ENCODE measurements at places on chromosomes 2 and 18.
A peak's percentile ranks its signal among the peaks of the same experiment; 100 is the strongest.

DNA sequence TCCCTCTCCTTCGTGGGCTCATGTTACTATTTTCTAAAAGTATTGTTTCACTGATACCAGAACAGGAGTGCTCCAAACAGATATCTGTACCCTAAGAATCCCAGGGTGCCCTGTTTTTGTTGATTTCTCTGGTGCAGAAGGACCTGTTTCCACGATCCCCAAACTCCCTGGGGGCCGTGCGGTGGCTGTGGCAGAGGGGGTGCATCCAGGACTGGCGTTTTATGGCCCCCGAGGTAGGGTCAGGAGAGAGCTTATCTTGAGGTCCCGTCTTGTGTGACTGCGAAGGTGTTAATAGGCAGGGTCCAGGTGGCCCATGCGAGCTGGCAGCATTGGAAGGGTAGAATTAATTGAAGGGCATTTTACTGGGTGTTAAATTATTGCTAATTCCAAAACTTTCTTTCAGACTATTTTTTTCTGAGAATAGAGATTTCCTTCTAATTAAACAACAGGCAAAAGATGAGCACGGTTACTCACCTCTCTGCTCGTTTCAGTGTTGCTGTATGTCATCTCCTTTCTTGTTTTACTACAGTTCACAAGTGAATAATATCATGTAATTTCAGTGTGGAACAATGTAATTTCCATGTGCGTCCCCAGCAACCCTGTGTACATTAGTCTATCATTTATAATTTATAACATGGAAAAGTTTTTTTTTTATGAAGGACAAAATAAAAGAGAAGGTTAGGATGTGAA is 8.2 kb downstream of the TWIST2 start:
- DNase-seq = no peak

GRCh38 chr18:35186291-35187034 is 54.4 kb upstream of the ZNF397 start:
- no peak for DNase-seq

GRCh38 chr2:4340536-4340935 is 637.2 kb downstream of the DCDC2C start:
- DNase-seq = no peak

- no peak for DNase-seq
Measured at GRCh38 chr18:25146512-25146910, 205.5 kb downstream of the ZNF521 start.

- no peak for DNase-seq
Measured at GRCh38 chr2:23460228-23460627, 75.2 kb downstream of the KLHL29 start.

DNA sequence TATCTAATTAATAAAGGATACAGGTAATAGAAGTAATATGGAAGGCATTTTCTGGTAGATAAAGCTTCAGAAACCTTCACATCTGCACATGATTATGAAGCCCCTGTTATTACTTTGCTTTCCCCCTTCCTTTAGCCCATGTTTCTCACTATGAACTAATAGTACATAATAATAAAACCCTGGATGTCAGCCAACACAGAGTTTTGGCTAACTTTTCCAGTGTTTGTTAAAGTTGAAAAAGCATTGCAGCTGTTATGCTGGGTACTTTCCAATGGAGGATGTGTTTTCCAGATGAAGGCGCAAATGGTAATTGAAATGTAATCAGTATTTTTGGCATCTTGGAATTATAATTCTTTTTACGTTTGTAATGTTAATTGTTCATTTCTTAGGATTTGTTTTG is 43.5 kb downstream of the SPTBN1 start:
- no peak for DNase-seq

DNA sequence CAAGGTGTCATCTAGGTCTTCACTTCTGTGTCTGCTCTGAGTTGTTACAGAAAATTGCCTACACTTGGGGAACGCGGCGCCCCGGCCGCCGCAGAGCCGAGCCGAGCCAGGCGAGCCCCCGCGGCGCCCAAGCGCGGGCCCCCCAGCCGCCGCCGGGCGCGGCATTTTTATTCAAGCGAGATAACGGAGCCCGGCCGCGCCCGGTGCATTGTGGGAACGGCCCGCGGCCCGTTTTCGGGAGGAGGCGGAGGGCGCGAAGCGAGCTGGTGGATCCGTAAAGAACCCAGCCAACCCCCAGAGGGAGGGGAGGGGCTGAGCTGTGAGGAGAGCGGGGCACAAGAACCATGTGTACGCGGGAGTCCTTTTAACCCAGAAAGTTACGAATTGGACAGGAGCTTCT is 191.8 kb downstream of the FTCDNL1 start:
- DNase-seq = no peak

GRCh38 chr2:154961676-154962075 is 263.2 kb downstream of the KCNJ3 start:
- no peak for DNase-seq

GRCh38 chr2:85953476-85953875 is 64.7 kb upstream of the ST3GAL5 start:
- no peak for DNase-seq

- no peak for DNase-seq
Measured at GRCh38 chr2:26300234-26300925, 45.6 kb upstream of the SELENOI start.

DNA sequence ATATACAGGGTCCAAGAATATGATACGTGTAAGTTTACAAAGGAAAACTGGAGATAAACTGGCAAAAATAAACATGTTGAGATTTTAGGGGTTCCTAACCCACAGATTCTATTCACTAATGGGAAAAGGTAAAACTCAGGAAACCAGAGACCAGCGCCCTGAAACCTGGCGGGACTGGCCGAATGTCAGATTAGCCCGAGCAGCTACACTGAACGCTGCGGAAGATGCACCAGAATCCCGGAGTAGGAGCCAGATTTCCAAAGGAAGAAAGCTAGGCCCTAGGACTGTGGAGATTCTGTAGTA is 679 bp upstream of the WDR75 start:
- peak; percentile 4 for DNase-seq

- no peak for DNase-seq
Measured at GRCh38 chr18:3593381-3593903, 143.5 kb downstream of the TGIF1 start.

Measured in stimulated activated CD4-positive, alpha-beta T cell treated with anti-CD3 and anti-CD28 coated beads, TNF-alpha, amount 100 ng/mL, for 24 hours (primary cell).